ENCODE measurements at places on chromosomes 5 and 9. TPM values are rescaled to one million over a fixed set of nuclear protein-coding genes. Genes with fewer than 3 reads are reported as not detected.

TERT gene
- not detected for total RNA-seq

DNA sequence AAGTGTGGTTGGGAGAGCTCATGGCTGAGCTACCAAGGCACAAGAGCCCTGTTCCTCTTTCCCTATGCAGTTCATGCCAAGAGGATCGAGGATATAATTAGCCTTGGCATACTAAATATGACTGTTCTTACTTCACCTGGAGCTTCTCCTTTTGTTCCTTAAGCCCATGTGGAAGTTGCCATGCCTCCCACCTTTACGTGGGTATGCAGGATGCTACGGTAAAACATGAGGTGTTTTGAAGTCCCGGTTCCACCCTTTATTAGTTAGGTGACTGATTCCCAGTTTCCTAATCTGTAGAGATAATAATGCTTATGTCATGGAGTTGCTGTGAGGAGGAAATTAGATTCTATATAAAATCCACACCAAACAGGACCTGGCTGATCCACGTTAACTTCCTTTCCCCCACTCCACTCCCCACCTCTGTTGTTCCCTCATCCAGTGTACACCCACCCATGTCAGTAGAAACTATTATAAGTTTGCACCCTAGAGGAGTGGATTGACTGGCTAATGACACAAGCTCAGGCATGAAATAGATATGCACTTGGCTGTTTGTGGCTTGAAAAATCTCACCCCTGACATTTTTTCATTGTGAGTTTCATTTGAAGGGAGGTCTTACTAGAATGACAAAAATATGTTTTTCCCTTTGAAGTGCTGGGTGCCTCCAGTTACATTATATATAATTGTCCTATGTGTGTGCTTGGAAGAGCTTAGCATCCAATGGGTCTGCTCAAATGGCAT lies 36.8 kb upstream of the SHOC1 start:
- DNase-seq, result no peak

DDX4 gene
- not detected for total RNA-seq

DNA sequence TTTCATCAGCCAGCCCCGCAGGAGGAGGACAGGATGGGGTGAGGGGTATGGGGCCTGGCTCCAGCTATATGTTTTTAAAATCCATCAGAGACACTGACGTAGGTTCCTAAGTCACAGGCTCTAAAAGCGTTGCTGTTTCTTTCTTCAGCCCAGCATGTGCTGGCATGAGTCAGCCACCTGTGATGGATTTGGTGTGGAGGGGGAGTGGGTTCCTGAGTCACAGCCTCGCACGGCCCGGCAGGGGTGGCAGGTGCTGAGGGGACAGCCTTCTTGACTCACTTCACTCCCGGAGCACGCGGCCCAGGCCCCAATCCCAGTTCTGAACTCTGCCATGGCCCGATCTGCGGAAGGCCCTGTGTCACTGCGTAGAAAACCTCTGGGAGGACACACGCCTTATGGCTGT lies 38.8 kb upstream of the RPL26L1 start:
- no peak for DNase-seq

DNA sequence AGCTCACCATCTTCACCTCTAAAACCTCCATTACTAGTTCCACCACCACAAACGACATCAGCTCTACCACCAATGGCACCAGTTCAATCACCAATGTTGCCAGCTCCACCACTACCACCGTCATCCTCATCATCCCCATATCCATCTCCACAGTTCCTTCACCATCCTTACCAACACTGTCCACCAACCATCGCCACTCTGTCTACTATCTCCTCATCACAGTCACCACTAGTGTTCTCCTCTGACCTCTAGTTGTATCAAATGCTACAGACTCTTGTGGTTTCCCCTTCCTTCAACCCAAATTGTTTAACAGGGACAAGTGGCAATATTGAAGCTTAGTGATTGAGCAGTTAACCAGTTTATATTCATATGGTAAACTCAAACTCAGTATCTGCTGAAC lies 182.6 kb downstream of the CAAP1 start:
- DNase-seq, result no peak

GRCh38 chr5:161847941-161848391 lies at the start of gene GABRA1:
Gene GABRA1, plus strand, starts transcription at chr5:161848120. Its CDS starts 2,691 bp downstream, at chr5:161850811.
- no peak for DNase-seq

Data from chondrocyte (in vitro differentiated cells).